ENCODE measurements at places on chromosomes 12 and 14. TPM values are rescaled to one million over a fixed set of nuclear protein-coding genes. Genes with fewer than 3 reads are reported as not detected.

ARHGEF40 gene
- not detected for total RNA-seq

MAP1LC3B2 gene
- 1.7 TPM for total RNA-seq

GALNT16 gene
- total RNA-seq, result 0.56 TPM

KSR2 gene
- total RNA-seq, result not detected

GPHN gene
- total RNA-seq, result 30.7 TPM

DDX11 gene
- 143 TPM for total RNA-seq

B4GALNT3 gene
- 1.1 TPM for total RNA-seq

A2M gene
- not detected for total RNA-seq

CIPC gene
- total RNA-seq, result 10.8 TPM

APOLD1 gene
- total RNA-seq, result 2.3 TPM

DAO gene
- total RNA-seq, result not detected

AGAP2 gene
- total RNA-seq, result 23.8 TPM

SLC25A21 gene
- not detected for total RNA-seq

PPP1R13B gene
- total RNA-seq, result 9.8 TPM

NEUROD4 gene
- not detected for total RNA-seq

GALC gene
- total RNA-seq, result 8.6 TPM

CCT2 gene
- total RNA-seq, result 484 TPM

OR6C2 gene
- not detected for total RNA-seq

AMN gene
- 2.0 TPM for total RNA-seq

TTC9 gene
- 4.9 TPM for total RNA-seq

REM2 gene
- 0.19 TPM for total RNA-seq

CDH24 gene
- 0.49 TPM for total RNA-seq

TAS2R14 gene
- total RNA-seq, result 0.64 TPM

LPAR5 gene
- 7.3 TPM for total RNA-seq

All from activated naive CD8-positive, alpha-beta T cell treated with anti-CD3 and anti-CD28 coated beads for 36 hours (primary cell).